ENCODE measurements at places on chromosomes 7 and 10.

DNA sequence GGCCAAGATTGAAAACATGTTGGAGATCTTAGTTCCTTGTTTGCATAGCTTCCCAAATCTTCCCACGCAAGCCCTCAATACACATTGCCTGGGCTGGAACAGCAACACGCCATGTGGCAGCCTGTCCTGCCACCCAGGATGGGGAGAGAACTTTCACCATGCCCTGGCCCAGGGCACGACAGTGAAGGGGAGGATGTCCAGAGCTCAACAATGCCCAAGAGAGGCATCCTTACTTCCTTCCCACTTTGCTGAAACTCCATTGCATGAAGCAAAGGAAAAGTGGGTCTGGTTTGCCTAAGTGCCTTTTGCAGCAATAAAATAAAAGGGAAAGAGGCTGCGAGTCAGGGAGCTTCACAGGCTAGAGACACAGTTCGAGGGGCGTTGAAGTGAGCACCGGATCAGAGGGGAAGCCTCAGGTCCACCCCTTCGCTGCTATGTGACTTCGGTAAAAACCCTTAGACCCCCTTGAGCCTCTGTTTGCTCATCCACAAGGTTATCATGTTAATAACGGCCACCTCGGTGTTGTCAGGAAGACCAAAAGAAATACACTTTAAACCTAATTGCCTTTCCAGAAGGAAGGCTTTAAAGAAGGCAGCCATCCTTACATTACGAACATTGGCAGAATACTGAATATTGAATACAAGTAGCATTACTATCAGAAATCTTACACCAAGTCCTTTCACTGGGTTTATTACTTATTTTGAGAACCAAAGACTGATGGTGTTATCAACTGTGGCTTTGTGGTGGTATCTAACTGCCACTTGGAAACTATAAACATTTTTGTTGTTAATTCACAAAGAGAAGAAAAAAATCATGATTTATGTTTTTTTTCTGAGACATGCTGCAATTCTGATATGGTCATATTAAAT is 133.3 kb downstream of the ICA1 start:
- DNase-seq, result no peak

- DNase-seq, result no peak
These were observed 625.7 kb upstream of the ANKRD30A start for GRCh38 chr10:36499693-36500092.

DNA sequence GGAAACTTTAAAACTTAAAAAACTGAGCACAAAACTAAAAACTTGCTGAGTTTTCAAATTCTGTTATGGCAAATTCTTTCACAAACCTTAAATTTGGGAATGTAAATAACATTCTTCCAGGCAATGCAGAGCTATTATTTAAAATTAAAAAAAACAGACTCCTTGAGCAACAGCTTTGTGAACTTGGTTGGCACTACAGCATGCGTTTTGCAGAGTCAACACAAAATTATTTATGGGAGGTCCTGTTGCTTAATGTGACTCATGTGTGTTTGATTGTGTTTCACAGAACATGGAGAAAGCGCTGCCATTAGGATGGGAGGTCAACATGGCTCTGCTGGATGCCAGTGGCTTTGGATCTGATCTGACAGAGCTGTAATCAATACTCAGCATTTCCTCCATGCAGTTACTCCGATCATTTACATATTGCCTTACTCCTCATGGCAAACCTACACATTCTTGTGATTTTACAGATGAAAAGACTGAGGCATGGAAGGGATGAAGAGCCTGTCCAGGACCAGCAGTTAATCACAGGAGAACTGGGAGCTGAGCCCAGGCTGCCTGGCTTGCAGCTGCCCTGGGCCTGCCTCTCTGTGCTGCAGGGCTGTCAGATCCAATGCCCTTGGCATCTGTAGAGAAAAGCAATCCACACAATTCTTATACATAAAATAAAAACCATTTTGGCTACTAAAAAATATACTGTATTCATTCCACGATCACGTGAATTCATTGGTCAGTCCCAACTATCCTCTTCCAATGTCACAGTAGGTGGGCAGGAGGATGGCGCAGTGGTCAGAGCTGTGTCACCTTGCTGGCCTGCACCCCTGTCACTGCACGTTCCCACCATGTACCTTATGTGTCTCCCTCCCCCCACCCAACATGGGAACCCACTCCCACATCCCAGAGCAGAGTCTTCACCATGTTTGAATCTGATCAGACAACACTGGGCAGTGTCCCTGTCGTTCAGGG is 200.9 kb downstream of the CXCL12 start:
- no peak for DNase-seq

GRCh38 chr7:46173476-46174195 is 252.6 kb upstream of the IGFBP3 start:
- DNase-seq, result no peak

GRCh38 chr10:6234371-6234770 is 31.6 kb downstream of the PFKFB3 start:
- no peak for DNase-seq

Measured in stimulated activated CD4-positive, alpha-beta T cell treated with anti-CD3 and anti-CD28 coated beads, TNF-alpha, amount 100 ng/mL, for 1 hour (primary cell).